Activated CD4-positive, alpha-beta T cell treated with anti-CD3 and anti-CD28 coated beads for 4 hours (primary cell): ENCODE measurements at places on chromosomes 7 and 10.

DNA sequence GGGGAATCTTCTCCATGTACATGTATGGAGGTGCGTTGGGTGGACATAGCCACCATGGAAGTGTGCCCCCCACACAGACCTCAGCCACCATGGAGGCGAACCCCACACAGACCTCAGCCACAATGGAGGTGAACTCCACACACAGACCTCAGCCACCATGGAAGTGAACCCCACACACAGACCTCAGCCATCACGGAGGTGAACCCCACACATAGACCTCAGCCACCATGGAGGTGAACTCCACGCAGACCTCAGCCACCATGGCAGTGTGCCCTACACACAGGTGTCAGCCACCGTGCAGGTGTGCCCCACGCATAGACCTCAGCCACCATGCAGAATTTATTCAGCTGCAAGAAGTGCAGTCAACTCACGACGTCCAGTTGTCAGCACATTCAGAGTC lies 339.7 kb downstream of the ACTR3B start:
- no peak for DNase-seq

DNA sequence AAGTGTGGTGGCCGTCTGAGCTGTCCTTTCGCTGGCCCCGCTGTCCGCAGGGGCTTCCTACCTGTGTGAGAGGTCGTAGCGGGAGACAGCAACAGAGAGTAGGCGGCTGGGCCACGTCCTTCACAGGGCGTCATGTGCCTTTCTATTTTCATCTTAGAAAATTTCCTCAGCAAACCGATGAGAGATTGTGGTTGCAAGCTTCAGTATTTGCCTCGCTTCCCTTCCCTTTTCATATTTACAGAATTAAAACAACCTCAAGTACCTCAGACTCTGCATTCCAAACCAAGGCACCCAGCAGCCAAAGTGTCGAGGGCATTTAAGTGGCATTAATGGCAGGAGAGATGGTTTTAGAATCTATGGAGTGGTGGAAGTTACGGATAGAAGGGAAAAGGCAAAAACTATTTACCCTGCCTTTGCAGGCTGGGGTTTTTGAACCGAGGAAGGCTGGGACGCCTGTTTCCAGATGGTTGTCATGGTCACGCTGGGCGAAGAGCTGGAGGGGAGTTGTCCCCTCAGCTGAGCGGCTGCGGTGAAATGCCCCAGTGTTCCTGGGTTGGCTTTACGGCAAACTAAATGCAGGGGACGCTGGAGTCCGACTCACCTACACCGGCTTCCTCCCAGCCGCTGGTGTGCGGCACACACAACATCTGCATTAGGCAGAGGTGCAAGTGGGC lies 41.9 kb downstream of the WIPI2 start:
- no peak for DNase-seq

DNA sequence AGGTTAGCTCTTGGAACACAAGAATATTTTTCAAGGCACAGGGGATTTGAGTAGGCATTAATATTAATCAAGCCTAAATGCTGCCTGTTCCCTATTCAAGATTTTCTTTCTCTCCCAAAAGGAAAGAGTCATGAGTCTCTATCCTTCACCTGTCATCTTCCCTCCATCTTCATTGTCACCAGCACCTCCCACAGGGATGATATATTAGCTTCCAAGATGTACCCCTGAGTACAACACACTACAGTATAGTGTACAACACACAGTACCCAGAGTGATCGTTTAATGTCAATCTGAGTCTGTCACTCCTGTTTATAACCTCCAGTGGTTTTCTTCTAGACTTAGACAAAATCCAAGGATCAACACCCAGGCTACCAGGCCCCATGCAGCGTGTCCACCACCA lies 50.1 kb downstream of the FAM13C start:
- no peak for DNase-seq

GRCh38 chr10:28822719-28823464 lies 145.6 kb downstream of the BAMBI start:
- no peak for DNase-seq

DNA sequence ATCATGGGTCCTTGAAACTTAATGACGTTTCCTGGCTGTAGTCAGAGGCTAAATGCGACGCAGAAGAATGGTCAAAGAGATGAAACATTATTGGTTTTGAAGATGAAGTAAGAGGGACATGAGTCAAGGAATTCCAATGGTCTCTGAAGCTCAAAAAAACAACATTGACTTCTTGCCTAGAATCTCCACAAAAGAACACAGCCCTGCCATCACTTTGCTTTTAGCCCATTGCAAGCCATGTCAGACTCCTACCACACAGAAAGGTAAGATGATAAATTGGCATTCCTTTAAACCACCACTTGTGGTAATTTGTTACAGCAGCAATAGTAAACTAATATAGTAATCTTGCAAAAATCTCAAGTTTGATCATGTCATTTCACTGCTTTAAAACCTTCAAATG lies 109.4 kb downstream of the TMEM26 start:
- no peak for DNase-seq
